ENCODE measurements at places on chromosomes 4 and X.

DNA sequence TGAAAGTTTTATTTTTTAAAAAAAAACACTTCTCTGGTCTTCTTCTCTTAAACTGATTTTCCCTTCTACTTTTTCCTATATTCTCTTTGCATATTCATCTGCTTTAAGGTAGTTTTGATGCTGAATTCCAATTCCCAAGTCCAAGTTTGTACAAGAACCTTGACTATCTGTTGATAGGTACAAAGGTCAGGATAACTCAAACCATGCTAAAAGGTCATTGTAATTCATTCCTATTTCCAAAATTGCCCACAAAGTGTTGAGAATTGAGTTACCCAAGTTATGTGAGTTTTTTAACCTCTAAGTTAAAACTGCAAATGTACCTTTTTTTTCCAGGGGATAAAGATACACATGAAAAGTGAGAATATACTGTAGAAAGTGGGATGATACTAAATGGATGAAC lies 46.1 kb upstream of the TMEM192 start:
- no peak for DNase-seq

DNA sequence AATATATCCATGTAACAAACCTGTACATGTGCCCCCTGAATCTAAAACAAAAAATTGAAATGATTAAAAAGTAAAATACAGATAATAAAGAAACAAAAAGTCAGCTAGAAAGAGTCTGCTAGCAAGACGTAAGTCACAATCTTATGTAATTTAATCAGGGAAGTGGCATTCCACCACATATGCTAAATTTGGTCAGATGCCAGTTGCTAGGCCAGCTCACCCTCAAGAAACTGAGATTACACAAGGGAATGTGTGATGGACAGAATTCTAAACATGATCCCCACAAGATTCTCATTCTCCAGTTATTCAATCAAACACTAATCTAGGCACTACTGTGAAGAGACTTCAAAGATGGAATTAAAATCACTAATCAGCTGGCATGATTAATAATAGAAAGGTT lies 689.3 kb downstream of the CENPC start:
- DNase-seq, result no peak

DNA sequence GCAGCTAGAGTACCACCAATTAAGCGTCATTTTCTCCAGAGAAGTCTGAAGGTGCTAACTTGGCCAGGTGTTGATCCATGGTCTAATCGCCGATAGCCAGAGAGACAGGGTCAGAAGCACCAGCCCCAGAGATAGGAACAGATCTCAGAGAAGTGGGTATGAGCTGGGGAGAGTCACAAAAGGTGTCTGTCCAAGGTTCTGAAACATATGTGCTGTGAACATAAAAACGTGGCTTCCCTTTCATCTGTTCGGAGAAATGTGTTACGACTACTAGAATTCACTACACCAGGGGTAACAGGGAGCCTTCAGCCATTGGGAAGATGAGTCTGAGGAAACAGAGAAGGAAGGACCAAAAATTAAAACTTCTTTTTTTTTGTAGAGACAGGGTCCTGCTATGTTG lies 91.3 kb downstream of the FBXL5 start:
- DNase-seq, result no peak

DNA sequence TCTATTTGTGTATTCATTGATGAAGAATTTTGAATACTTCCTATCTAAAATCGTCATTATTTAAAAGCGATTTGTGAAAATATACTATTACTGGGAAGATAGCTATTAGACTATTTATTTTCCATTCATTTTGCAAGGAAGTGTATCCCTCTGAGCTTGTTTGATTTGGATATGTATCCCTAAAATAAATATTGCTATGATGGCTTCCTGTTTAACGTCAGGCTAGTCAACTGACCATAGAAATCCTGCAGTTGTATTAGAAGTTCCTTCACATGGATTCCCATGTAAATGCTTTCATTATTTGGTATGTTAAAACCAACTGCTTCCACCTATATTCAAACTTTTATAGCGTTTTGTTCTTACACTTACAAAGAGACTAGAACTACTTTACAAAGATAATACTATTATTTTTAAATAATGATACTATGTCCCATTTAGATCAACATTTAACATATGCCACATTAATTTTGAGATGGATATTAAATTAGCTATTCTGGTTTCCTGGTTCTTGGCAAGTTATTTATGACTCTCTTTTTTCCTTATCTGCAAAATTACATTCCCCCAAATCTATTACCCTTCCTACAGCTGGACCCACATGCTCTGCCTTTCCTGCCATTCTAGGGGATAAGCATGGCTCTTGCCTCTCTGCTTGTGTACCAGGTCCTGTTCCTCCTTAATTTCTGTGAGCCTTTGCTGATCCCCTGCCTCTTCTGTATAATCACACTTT lies 26.7 kb upstream of the PDE5A start:
- DNase-seq, result no peak

- DNase-seq, result no peak
Observed at GRCh38 chrX:78957049-78957767, 12.0 kb downstream of the P2RY10 start.

DNA sequence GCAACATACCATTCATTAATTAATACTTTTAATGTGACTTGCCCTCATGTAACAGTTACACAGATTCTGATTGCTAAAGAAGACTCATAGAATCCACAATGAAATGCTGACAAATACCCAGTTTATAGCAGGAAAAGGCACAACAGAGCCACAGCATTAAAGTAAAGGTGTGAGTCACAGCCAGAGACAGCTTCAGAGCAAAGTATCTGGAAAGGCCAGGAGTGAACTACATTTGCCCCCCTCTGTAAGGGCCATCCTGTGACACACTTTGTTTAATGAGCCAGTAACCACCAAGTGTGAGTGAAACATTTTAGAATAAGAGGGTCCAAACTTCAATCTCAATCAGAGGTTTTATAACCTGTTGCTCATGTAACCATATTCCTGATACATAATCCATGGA lies 133.8 kb upstream of the TACR3 start:
- DNase-seq, result no peak

DNA sequence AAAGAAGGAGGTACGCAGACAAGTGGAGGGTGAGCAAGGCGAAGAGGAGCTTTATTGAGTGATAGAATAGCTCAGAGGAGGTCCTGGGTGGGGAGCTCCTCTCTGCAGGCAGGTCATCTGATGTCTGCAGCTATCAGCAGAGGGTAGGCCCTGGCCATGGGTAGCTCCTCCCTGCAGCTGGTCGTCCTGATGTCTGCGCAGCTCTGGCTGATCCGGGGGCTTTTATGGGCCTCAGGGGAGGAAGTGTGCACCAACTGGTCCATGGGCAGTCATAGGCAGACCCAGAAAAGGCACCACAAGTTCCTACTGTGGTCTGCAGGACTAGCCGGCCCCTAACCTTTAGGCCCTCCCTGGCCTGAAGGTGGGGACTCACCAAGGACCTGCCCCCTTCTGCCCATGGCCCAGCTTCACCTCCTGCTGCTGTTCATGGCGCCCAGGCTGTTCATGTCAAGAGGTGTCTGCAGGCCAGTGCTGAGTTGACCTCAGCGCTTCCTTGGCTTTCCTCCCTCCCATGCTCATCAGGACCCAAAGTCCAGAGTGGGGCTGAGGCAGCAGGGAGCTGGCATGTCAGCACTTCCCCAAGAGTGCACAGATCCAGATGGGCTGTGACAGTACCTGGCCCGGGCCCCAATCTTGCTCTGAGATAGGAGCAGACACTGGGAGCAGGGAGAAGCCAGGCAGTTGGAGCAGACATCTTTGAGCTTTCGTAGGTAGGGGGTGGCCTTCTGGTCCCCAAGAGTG lies 46.1 kb downstream of the ARAP2 start:
- DNase-seq, result no peak

- no peak for DNase-seq
Observed at GRCh38 chr4:188245651-188246050, 106.4 kb downstream of the TRIML1 start.

- no peak for DNase-seq
Observed at GRCh38 chr4:127505203-127505602, 127.6 kb upstream of the INTU start.

GRCh38 chr4:8682725-8683124 lies 90.2 kb downstream of the CPZ start:
- DNase-seq, result no peak

DNA sequence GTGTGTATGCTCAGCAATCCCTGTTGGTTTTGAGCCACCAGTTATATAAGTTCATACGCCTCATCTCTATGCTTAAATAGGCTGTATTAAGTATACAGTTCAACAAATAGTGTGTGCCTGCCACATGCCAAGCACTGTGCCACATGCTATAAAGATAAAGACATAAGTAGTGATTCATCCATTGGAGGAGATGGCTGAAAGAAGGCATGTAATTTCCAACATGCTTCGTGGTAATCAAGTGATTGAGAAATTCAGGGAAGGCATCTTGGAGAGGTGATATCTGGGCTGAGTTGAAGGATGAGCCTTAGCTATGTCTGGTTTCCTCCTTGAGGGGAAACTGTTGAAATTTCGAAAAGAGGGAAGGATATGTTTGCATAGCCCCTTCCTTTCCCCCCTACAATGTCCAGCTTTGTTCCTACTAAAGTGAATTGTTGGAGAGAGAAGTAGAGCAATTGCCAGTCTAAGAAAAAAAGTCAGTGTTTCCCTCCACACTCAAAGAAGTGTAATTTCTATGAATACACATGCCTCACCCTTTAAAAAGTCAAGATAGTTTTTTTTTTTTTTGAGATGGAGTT lies 96.5 kb downstream of the ARHGAP10 start:
- no peak for DNase-seq

DNA sequence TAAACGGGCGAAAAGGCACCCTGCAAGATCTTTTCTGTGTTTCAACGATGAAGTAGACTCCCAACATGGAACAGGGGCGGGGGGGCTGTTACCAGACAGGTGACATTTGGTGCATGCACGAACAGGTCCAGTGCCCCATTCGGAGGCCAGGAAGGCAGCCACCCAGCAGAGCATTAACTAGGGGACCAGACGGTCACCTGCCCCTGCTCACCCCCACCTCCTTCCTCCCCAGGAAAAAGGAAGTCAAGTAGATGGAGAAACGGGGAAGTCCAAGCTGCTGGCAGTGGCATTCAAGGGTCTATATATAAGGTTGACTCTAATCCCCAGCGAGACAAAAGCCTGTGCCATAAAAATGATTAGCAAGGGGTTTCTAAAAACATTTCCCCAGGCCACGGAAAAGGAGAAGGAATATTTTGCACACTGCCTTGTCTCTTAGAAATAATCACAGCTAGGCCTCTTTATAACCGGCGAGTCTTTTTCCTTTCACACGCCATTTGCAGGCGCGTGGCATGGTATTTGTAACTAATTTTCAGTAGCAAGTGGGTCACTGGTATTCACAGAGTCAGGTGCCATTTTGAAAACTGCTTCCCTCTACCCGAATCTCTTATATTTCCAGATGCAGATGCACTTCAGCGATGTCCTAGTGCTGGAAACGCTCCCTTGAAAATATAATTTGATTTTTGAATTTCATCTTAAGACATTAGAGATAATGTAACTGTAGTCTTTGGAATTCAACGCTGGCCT lies 1.2 kb upstream of the TMSB4X start:
- no peak for DNase-seq

DNA sequence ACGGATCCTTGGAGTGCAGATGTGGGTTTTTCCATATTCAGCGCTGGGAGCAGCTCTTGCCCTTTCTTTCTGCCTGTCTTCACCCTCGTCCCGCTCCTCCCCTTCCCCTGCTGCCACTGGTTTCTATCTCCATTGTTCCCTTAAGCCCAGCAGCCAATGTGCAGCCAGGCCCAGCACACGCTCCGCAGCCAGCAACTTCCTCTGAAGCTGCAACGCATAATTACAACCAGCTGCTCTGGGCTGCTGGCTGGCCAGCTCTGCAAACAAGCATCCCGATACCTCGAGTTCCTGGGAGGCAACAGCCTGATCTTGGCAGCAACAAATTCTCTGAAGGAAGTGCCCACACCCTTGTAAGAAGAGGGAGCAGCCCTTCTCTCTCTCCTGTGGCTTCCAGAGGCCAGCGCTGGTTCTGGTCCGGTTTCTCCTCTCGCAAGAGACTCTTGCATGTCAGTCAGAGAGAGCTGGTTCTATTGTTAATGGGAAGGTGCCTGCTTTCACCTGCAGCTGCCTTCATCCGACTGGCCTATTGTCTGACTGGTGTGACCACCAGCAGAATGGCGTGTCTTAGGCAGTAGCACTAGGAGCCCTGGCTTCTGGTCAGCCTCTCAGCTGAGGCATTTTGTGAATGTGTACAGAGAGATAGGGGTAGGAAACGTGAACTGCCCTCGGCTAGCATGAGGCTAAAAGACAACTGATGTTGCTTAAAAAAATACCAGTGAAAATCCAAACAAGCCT lies 83.8 kb upstream of the MAML3 start:
- DNase-seq, result peak; percentile 57

DNA sequence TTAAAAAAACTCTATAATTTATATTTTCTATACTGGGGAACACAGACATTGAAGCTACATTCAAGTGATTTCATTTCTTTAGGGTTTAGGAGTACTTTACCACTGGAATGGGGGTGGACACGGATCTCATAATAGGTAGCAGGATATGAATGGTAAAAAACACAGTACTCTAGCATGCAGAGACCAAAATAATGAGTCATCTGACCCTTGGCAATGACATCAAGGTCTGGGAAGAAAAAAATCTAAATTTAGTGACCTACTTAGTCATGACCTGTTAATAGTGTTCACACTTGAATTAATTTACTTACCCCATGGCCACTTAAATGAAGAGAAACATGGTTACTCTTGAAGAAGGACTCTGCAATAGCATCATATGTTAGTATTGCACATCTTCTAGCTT lies 187.9 kb downstream of the EPHA5 start:
- no peak for DNase-seq

- no peak for DNase-seq
Observed at GRCh38 chrX:15416133-15416993, 32.1 kb upstream of the VEGFD start.

DNA sequence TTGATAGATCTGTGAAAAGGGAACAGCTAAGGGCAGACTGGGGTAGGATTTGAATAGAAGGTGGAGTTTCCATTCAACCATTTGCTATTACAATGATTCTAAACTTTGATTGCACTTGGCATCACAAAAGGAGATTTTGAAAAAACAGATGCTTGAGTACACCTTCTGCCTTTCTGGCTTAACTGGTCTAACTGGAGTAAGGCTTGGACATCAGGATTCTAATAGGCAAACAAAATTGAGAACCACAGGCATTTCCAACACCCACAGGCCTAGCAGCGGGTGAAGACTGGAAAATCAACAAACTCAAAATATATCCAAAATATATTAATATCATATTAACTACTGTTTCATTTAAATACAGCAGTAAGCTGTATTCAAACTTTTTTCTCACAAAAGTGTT lies 1.9 kb upstream of the VEGFC start:
- no peak for DNase-seq

GRCh38 chr4:74968456-74969164 lies 35.7 kb downstream of the PARM1 start:
- no peak for DNase-seq

GRCh38 chr4:174467107-174467506 lies 55.2 kb downstream of the HPGD start:
- no peak for DNase-seq

- no peak for DNase-seq
Observed at GRCh38 chr4:21248331-21248730, 548.1 kb downstream of the PACRGL start.

DNA sequence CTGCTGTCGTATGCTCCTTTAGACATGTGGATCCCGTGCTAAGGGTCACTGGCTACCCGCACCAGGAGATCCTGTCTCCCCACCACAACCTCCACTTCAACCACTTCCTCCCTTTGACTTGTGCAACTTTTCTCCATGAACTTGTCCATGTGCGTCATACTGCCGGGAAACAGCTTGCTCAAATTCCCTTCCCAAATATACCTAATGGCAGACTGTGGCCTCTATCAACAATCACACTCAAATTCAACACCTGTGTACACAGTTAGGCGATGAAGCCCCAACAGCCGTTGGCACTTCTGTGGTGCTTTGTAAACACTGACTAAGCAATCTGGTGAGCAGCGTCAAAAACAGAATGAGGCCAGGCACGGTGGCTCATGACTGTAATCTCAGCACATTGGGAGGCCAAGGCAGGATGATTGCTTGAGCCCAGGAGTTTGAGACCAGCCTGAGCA lies 49.5 kb downstream of the CD99L2 start:
- no peak for DNase-seq
